ENCODE measurements at places on chromosomes 5 and 9. TPM values are rescaled to one million over a fixed set of nuclear protein-coding genes. Genes with fewer than 3 reads are reported as not detected.

The CERT1 gene
- 49.9 TPM for total RNA-seq

The NME5 gene
- not detected for total RNA-seq

The ACTBL2 gene
- total RNA-seq, result not detected

The ACOT12 gene
- not detected for total RNA-seq

The CDC20B gene
- total RNA-seq, result not detected

The PLPPR1 gene
- not detected for total RNA-seq

The MUSK gene
- not detected for total RNA-seq

DNA sequence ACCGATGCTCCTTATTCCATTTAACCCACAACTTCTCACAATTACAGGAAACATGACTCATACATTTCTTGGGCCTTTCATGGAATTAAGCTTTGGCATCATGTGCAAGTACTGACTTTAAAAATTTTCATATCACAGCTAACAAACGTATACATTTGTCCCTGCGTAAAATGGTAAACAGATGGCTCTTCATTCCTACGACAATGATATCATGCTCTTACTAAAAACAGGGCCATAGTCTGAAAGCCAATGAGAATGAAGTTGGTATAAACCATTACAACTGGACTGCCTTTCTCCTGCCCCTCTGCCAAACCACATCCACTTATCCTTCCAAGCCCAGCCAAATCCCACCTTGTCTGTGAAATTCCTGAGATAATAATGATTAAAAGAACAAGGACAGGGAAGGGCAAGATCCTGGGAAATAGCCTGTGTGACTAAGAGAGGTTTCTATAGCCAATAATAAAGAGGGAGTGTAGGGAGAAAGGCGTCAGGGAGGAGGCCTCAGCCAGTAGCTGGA, 44.9 kb upstream of the ZNF366 start:
- DNase-seq, result no peak

- DNase-seq, result peak; percentile 82
These were observed 15.5 kb downstream of the TRIM7 start for GRCh38 chr5:181189363-181189961.

- DNase-seq, result no peak
These were observed 85.4 kb downstream of the PCSK1 start for GRCh38 chr5:96347502-96348292.

- no peak for DNase-seq
These were observed 299.2 kb downstream of the EDIL3 start for GRCh38 chr5:84085387-84086041.

All from CD4-positive, CD25-positive, alpha-beta regulatory T cell (primary cell).